ENCODE measurements at places on chromosomes 3 and 15.

GRCh38 chr3:81789691-81790090 is 28.2 kb upstream of the GBE1 start:
- DNase-seq, result no peak

DNA sequence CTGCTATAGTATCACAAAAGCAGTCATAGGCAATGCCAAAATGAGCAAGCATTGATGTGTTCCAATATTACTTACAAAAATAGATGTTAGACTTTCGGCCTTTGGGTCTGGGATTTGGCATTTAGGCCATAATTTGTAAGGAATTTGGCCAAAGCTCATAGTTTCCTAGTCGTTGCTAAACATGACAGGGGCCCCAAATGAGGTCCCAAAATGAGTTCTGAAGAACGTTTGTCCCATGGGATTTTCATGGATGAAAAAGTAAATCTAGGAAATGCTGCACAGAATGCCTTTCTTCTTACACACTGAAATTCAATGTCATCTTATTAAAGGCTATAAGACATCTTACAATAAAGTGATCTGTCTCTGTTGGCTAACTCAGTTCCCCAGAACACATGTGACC is 456.0 kb downstream of the CNTN4 start:
- DNase-seq, result no peak

DNA sequence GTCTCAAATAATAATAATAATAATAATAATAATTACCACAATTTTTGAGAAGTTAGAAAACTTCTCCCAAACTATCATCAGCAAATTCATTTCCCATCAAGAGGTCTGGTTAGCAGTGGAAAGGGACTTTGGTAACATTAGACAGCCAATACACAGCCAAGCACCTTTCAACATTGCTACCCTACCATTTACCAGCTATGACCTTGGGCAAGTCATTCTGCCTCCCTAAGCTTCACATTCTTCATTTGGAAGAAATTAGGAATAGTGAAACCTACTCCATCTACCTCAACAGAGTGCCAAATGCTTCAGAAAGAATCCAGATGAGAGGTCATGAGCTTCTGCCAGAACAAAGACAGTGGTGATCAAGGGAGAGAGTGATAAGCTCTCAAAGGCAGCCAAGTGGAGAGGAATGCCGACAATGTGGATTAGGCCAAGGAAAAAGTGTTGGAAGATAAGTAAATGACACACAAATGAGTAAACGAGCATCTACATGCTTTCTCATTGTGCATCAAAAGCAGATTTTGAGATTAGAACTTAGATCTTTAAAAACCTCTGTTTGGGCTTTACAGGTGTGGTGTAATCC is 42.9 kb upstream of the LPP start:
- DNase-seq, result no peak

- DNase-seq, result no peak
Measured at GRCh38 chr3:169456900-169457299, 206.6 kb downstream of the MECOM start.

GRCh38 chr3:8317661-8318649 is 183.7 kb upstream of the LMCD1 start:
- DNase-seq, result no peak

DNA sequence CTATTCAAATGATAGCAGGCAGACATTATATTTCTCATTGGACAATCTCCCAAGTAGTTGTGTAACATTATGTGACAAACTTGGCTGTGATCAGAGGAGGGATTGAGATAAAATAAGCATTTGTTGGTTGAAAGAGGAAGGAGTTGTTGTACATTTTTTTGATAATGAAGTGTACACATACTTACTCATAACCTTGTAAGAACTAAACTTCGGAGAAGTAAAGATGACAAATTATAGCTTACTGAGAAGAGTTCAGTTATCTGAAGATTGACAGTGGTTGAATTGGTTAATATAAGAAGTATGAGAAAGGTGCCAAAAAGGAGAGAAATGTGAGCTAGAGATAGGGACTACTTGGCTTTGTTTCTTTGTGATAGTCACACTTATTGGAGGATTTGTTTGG is 32.6 kb downstream of the STT3B start:
- no peak for DNase-seq

GRCh38 chr3:195041871-195042742 is 228.9 kb downstream of the XXYLT1 start:
- DNase-seq, result no peak

GRCh38 chr3:39126532-39127071 is 19.1 kb downstream of the TTC21A start:
- DNase-seq, result no peak

- DNase-seq, result no peak
Measured at GRCh38 chr15:67807141-67807540, 18.2 kb upstream of the SKOR1 start.

DNA sequence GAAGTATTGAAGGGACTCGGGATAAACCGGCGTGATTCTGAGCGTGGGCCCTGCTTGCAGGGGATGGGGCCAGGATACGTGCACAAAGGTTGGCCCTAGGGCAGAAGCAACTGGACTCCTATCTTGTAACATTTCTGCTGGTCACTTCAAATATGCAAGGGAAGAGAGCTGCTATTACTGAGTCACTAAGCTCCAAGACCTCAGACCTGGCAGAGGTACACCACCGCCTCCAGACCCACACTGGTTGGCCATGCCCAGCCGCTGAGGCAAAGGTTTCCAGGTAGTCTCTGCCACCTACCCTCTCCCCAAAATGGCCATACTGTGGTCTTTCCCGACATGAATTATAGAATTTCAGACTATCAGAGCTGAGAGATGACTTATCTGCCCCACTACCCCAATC is 13.4 kb upstream of the STRA6 start:
- DNase-seq, result no peak

DNA sequence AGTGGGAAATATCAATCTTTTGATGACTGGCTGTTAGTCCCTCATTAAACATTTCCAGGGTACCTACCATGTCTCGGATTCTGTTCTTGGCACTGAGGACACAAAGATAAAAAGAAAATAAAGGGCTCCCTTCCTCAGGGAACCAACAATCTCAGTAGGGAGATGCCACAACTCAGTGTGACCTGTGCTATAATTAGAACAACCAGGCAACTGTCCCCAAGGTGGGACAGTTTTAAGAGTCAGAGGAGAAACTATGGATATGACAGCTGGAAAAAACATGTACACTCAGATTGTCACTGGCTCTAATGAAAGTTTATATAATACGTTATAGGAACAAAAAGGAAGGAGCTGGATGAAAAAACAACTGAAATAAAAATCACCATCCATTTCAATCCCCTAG is 23.3 kb upstream of the CMTM8 start:
- no peak for DNase-seq

DNA sequence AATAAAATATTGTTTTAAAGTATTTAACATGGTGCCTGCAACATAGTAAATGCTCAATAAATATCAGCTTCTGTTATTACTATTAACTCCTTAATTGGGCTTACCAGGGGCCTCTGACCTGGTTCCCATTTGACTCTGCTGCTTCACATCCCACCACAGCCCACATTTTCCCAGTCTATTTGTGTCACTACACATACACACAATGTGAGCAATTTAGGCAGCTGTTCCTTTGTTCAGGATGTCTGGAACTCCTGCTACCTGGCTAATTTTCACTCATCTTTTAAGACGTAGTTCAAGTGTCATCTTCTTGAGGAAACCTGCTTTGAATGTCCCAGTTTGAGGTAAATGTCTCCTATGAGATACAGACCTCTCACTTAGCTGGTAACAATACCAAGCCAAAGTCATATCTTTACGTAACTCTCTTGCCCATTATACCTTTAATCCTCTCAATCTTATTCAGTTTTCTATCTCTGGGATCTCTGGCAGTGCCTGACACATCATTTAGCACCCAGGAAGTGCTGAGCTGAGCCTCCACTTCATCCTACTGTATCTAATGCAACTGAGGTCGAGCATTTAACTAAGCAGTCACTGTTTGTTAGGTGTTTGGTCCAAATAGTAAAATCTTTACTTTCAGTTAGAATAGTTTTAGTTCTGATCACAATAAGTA is 4.4 kb downstream of the TGFBR2 start:
- no peak for DNase-seq

DNA sequence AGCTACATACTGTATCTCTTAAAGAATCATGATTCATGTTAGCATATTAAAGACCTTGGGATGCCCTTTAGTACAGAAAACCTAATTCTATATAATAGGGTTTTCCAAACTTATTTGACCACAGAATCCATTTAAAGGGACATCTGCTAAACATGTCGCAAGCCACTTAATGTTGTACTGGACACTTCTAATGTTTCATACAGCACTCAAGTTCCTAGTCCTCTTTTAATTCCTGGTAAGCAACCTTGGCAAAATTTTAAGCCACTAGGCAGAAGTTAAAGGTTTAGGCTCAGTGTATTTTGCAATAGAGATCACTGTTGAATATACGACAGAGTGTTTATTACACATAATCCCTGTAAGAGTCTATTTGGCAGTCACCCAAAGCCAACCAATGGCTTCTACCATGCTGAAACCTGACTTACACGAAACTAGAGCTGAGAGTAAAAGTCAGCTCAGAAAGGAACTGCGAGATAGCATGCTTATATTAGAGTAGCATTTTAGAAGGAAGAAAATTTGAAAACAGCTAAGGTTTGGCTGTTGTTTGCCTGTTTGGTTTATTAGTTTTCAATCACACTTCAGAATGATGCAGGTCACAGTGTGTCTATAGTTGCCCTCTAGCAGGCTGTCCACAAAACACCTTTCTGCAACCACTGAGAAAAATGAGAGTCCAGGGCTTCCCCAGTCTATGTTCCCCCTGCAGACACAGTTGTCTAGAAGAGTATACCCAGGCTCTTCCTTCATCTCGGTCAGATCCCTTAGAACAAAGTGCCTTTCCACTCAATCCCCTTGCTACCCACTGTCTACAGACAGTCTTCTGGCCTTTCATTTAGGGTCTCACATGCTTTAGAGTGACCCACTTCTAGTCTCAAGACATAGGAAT is 104.4 kb downstream of the FMN1 start:
- DNase-seq, result no peak

GRCh38 chr15:67147396-67147949 is 82.1 kb downstream of the SMAD3 start:
- no peak for DNase-seq

DNA sequence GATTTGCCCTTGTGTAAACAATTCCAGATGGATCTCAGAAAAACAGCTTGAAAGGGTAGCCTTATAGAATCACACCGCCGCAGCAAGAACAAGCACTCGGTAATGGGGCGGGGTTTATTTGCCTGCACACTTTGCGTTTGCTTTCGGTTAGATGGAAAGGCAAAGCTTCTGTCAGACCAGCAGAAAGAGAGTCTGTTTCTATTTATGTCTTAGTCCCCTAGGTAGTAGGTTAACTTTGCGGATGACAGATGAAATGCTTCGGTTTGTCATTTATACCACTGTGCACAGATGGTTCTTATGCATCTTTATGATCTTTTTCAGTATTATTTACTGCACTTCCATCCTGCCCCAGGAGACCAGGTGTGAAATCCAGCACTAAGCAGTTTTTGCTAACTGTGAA is 62.2 kb downstream of the PYDC2 start:
- DNase-seq, result no peak

Data from GM12864 (cell line).